ENCODE measurements at places on chromosomes 7 and 10.

GRCh38 chr7:142927085-142927745 lies 6.3 kb downstream of the TRPV5 start:
- no peak for DNase-seq

GRCh38 chr7:5437987-5438386 lies 14.4 kb upstream of the TNRC18 start:
- no peak for DNase-seq

- no peak for DNase-seq
These were observed 60.7 kb downstream of the CD36 start for GRCh38 chr7:80699045-80699638.

- DNase-seq = peak; percentile 42
These were observed 124.7 kb downstream of the CNOT4 start for GRCh38 chr7:135385209-135385608.

- no peak for DNase-seq
These were observed 148.2 kb downstream of the PRKAG2 start for GRCh38 chr7:151728746-151729145.

DNA sequence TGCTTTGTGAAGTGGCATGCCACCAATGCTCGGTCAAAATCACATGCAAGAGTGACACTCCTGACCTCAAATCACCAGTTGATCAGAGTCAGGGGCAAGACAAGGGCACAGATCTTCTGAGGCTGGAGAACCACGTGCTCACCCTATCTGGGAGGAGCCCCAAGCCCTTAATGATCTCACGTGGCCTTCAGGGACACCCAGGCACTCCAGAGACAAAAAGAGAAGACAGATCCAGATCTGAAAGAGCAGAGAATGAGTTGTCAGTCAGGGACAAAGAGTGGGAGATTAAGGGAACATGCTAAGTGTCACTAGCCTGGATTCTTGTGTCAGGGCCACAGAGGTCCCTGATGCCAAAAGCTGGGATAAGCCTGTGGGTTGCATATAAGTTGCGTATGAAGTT lies 134.3 kb downstream of the PLXNA4 start:
- DNase-seq = no peak

- no peak for DNase-seq
These were observed 347.3 kb upstream of the NPVF start for GRCh38 chr7:25575634-25576033.

- peak; percentile 32 for DNase-seq
These were observed 163.1 kb downstream of the PRKCQ start for GRCh38 chr10:6416892-6417512.

DNA sequence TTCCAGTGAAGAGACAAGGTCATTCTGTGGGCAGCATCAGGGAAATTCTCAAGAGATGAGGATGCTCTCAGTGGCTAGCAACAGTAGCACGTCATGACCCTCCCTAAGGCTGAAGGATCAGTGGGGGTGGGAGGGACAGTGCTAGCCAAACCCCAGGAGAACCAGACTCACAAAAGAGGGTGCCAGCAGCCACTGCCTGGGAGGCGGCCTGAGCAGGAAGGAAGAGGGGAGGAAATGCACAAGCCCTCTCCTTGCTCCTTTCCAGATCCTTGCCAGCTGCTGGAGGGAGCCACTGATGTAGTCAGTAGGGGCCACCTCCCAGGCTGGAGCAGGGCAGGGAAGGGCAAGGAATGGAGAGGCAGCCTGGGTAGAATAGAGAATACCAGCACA lies 302.7 kb downstream of the RPS24 start:
- DNase-seq = peak; percentile 73

GRCh38 chr10:103281753-103282152 lies 4.8 kb downstream of the INA start:
- no peak for DNase-seq

DNA sequence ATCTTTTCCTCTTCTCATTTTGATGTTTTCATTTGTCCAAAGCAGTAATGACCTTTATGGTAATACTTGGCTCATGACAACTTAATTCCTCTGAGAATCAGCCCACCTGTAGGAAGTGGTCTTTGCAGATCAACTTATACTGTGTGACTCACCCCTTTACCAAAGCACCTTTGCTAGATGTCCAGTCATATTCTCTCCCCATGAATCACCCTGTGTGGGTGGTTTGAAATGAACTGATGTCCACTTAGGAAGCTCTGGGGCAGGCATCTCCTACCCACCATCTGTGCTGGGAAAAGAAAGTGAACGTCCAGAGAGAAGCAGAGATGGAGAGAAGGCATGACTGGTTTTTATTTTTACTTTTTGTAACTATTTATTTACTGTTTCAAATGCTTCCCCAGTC lies 410.3 kb downstream of the KIF20B start:
- peak; percentile 38 for DNase-seq

DNA sequence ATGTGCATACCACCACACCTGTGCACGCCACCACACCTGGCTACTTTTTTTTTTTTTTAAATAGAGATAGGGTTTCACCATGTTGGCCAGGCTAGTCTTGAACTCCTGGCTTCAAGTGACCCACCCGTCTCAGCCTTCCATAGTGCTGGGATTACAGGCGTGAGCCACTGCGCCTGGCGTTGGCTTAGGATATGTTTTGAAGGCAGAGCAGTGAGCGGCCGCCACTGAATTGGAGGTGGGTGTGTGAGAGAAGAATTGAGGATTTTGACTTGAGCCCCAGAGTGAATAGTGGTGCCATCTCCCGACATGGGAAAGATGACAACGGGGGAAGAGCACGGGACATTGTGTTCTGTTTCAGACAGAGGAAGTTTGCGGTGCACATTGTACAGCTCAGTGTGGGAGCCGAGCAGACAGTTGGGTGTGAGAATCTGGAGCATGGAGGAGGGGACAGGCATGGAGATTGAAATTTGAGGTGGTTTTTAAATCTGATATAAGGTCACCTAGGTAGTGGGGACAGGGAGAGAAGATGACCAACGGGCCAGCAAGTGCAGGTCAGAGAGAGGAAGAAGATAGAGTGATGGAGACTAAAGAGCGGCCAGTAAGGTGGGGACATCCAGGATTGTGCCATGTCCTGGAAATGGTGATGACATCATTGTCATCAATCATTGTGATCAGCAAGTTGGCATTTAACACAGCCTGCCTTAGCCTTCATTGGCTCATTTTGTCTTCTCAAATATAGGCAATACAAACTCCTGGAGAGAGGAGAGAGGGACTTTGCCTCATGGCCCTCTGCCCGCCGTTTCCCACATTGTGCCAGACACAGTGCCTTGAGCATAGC lies 35.8 kb downstream of the VWA2 start:
- DNase-seq = no peak

DNA sequence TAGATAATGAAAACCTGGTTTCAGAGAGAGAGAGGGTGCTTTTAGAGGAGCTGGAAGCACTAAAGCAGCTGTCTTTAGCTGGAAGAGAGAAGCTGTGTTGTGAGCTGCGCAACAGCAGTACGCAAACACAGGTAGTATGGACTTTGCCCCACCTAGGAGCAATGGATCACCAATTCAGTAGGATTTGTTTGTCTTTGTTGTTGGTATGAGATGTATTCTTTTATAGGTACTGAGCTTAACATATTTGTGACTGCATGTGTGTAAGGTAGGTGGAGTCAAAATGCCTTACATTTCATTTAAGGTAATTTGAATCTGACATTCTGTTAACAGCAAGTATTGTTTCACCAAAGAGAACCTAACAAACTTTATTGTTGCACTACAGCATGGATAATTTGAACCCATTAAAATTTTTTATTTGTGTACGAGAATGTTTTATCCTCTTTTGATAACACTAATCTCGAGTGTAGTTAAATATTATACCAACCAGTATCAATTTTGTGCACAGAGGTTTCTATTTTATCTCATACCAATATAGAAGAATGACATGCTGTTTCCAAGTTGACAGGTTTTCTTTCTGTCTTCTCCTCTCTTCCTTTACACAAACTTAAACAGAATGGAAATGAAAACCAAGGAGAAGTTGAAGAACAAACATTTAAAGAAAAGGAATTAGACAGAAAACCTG lies 92.1 kb downstream of the CYP51A1 start:
- DNase-seq = no peak

GRCh38 chr7:89549768-89550167 lies 604.5 kb upstream of the STEAP1 start:
- DNase-seq = no peak

DNA sequence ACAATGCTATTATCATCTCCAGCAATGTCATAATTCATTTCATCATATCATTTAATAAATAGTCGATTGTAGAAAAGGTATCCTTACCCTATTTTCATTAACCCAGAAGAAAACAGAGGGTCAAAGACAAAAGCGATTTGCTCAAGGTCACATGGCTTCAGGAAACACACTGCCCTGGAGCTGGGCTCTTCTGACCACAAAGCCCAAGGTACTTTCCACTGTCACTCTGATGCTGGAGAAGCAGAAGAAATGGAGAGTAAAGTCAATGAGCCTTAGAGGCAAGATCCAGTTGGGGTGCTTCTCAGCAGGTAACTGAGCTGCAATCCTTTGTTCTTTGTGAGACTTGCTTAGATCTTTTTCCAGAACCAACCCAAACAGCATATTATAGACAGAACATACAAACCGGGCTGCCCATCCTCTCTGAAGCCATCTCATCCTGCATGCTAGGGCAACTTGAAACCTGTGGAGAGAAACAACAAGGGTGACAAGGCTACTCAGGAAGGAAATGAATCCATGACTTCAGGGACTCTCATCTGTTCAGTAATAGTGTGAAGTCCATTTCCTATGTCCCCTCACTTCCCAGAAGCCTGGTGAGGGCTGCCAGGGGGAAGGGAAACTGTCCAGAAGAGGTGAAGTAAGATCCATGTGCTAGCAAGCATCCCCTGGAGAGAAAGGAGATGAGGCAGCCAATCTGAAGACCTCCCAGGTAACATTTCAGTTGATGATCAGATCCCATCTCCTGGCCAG lies 148.6 kb upstream of the SVIL start:
- DNase-seq = no peak

GRCh38 chr7:70646536-70647248 lies 485.3 kb upstream of the GALNT17 start:
- no peak for DNase-seq

- DNase-seq = no peak
These were observed 80.8 kb downstream of the ARHGAP22 start for GRCh38 chr10:48523820-48524758.

GRCh38 chr7:112160130-112160770 lies 45.9 kb downstream of the DOCK4 start:
- peak; percentile 51 for DNase-seq

DNA sequence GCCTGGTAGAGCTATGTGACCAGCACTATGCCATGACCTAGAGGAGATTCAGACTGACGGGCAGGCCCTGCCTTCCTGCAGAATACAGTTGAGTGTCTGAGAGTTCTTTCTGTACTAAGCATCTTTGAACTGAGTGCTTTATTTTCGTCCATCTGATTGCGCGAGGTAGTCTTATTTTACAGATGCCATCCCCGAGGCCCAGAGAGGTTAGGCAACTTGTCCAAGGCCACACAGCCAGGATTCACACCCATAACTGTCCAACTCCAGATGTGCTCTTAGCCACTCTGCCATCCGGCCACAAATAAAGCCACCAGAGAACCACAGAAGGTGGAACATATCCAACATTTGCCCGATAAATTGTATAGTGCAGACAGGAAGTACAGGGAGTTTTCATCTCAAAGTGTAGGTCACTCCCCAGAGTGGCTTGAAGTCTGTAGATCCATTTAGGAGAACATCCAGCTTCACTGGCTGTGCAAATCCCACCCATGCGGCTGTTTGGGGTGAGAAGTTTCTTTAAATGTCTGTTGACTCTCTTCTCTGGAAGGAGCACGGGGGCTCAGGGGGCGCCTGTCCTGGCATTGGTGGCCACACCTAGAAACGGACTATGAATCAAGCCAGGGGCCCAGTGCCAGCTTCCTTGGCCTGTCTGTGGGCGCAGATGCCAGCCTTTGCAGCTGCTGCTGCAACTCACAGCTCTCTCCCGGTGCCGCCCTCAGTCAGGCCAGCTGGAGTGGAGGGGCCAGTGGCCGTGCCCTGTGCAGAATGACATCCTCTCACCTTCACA lies 11.1 kb downstream of the CHST3 start:
- DNase-seq = no peak

- DNase-seq = no peak
These were observed 695 bp downstream of the PRKAG2 start for GRCh38 chr7:151875942-151876898.

- DNase-seq = no peak
These were observed 173.9 kb downstream of the TNS3 start for GRCh38 chr7:47407821-47408674.

GRCh38 chr7:13151978-13152377 lies 464.5 kb downstream of the ARL4A start:
- no peak for DNase-seq

GRCh38 chr10:14409247-14409646 lies 78.5 kb upstream of the FRMD4A start:
- DNase-seq = no peak

GRCh38 chr7:33495207-33495606 lies 365.8 kb downstream of the BBS9 start:
- peak; percentile 40 for DNase-seq

- DNase-seq = no peak
These were observed 22.6 kb upstream of the CROT start for GRCh38 chr7:87322912-87323311.

DNA sequence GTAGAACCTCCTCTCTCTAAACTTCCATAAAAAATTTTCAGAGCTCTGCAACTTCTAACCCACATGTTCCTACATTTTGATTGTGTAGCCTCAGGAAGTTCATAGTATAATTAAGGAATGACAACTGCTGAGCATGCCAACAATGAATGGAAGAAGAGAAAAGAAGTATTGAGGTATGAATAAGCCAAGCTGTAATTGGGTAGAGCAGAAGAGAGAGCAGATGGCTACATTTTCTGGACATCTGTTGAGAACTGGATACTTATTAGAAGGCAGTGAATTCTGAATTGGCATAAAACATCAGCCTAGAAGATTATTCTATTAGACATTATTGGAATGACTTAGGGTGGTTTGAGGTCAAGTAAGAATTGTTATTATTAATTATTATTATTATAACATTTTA lies 728.3 kb upstream of the PHF14 start:
- DNase-seq = no peak

GRCh38 chr10:100907175-100907574 lies 5.6 kb upstream of the SLF2 start:
- no peak for DNase-seq

- peak; percentile 92 for DNase-seq
These were observed 4.2 kb upstream of the CCNY start for GRCh38 chr10:35331894-35332640.

DNA sequence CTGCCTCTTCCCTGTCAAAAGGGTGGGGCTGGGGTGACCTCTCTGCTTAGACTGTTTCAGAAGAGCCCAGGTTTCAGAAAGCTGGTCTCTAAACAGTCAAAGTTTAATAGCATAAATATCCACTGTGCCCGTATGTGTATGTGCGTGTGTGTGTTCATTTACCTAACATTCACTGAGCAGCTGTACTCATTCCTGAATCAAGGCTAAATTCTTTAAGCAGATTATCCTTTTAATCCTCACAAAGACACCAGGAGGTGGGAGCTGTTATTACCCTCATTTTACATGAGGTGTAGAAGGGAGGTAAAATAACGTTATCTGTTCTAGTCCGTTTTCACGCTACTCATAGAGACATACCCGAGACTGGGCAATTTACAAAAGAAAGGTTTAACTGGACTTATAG lies 72.2 kb downstream of the RSU1 start:
- no peak for DNase-seq

Measured in brain microvascular endothelial cell (primary cell).